ENCODE measurements at places on chromosomes 7 and 10.

DNA sequence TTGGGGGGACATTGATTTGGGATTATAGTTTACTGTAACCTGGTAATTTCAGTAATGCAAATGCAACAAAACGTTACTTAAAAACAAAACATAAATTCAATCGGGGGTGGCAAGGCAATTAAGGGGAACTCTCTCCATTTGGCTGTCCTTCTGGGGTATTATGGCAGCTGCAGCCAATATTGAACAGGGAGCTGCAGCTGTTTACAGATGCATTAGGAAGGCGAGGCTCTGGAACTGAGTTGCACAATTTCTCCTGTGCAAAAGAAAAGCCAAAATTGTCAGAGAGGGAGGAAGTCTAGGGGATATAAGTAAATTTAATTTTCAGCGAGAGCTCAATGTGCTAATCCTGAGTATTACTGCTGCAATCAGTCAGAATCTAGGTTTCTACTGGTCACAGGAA, 36.1 kb downstream of the NEUROD6 start:
- no peak for DNase-seq

GRCh38 chr7:27166531-27167505, 1.5 kb upstream of the HOXA9 start:
- no peak for DNase-seq

DNA sequence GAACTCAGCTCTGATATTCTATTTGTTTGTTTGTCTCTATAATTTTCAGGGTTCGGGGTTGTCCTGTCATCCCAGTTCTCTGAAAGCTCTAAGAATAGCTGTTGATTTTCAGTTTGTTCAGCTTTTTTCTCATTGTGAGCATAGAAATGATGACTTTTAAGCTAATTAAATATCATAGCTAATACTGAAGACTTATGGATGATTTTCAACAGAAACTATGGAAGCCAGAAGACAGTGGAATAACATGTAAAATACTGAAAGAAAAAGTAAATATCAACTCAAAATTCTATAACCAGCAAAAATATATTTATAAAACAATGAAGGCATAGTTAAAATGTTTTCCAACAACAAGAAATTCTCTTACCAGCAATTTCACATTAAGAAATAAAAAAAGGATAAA, 96.4 kb upstream of the ETV1 start:
- no peak for DNase-seq

DNA sequence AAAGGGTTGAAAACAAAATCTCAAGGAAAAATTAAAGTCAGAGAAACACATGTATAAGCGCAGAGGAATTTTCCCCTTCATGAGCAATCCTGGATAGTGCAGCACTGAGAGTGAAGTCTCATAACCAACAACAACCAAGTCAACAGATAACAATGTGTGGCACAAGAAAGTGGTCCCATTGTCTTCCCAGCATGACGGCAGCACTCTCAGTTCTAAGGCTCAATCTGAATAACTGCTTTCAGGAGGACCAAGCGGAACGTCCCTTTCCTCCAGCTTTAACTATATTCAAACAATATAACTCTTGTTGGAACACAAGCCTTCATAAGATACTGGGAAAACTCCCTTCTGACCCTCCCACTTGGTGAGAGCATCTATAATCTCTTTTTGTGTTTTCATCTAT, 137.9 kb downstream of the RAPGEF5 start:
- no peak for DNase-seq

GRCh38 chr10:48274636-48275035, at the start of gene FRMPD2:
FRMPD2 (minus strand) TSS chr10:48274696; CDS start chr10:48274567, 129 bp downstream.
- DNase-seq, result no peak

- no peak for DNase-seq
Measured at GRCh38 chr10:17062009-17062408, 67.6 kb downstream of the CUBN start.

GRCh38 chr10:90849956-90850749, 7.7 kb downstream of the HTR7 start:
- DNase-seq, result no peak

GRCh38 chr7:135914346-135914745, 62.8 kb downstream of the MTPN start:
- no peak for DNase-seq

- peak; percentile 2 for DNase-seq
Measured at GRCh38 chr10:68231106-68231816, 652 bp downstream of the ATOH7 start.

GRCh38 chr7:94056796-94057207, 52.6 kb upstream of the BET1 start:
- no peak for DNase-seq

GRCh38 chr10:60963441-60964256, 19.7 kb upstream of the RHOBTB1 start:
- DNase-seq, result no peak

DNA sequence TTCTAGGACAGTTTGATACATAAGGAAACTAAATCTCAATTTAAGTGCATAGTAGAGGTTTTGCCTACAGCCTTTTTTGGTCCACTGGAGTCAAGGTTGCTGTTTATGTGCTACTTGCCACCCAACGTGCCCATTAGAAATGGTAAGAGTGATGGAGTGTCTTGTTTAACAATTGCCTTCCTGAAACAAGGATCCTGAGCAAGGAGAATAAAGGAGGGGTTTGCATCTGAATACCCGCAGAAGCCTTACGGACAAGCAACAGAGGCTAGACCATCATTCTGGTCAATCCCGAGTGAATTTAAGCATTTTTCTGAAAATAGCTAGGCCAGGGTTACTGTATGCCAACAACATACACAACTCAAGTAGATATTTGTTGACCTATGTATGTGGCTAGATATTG, 63.6 kb downstream of the MARCHF5 start:
- DNase-seq, result no peak

DNA sequence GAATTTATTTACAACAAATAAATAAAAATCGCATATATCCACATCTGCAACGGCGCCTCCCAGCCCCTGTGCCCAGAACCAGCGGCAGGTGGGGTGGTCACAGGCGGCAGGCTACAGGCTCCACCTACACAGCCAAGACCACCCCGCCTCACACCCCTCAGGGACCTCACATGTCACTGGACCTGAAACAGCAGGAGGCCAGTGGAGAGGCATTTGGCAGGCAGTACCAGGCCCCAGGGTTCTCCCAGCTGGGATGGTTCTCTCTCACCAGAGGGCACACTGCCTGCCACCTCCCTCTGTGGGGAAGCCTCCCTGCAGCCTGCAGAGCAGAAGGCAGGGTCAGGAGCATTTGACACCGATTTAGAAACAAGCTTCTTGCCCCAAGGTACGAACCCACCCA, 81.5 kb downstream of the MAD1L1 start:
- no peak for DNase-seq

GRCh38 chr10:75229971-75230370, 5.8 kb downstream of the COMTD1 start:
- no peak for DNase-seq

DNA sequence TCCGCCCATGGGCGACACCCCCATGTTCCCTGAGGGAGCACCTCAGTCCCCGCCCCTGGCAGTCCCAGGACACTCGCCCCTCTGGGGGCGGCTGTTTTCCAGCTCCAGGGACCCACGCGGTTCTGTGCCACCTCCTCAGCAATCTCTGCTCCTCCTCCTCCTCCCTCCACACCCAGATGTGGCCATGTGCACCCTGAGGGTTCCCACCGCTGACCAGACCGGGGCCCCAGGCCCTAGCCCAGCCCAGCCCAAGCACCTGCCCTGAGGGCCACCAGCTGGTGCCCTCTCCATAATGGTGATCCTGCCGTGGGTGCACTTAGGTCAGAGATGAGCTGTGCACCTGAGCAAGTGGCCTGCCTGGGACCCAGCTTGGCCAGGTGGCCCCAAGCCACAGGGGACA, 25.1 kb downstream of the AP5Z1 start:
- DNase-seq, result no peak

GRCh38 chr7:1124816-1125602, 35.0 kb downstream of the ZFAND2A start:
- DNase-seq, result no peak

DNA sequence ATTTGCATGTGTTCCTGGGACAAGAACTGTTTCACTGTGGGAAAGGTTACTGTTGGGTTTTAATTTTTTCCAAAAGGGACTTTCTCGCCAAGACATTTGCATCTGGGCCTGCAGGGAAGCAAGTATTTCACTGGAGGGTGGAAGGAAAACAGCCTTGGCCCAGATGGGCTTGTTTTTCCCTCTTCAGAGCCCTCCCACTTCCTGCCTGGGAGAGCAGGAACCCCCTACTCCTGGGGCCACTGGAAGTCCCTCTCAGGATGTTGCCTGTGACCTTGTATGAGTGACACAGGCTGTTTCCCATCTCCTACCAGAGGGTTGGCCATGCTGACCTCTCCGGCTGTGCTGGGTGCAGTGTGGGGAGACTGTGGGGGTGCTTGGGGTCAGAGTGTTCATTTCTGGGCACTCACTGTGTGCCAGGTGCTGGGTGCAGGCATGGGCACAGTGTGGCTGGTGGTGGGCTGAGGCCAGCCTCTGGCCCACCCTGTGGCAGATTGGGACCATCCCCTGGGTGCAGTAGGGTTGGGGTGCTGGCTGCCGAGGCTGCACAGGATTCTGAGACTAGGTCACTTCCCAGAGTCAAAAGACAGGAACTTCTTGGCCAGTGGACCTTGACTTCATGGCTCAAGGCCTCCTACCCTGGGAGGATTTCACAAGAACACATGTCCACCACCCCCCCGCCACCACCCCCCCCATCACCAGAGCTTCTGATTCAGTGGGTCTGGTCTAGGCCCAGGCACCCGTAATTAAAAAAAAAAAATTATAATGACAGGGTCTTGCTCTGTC, 10.2 kb downstream of the TSPAN15 start:
- DNase-seq, result no peak

- no peak for DNase-seq
Measured at GRCh38 chr10:80770239-80770638, 232.5 kb downstream of the SH2D4B start.

GRCh38 chr10:60760711-60761210, 17.5 kb upstream of the CDK1 start:
- no peak for DNase-seq

DNA sequence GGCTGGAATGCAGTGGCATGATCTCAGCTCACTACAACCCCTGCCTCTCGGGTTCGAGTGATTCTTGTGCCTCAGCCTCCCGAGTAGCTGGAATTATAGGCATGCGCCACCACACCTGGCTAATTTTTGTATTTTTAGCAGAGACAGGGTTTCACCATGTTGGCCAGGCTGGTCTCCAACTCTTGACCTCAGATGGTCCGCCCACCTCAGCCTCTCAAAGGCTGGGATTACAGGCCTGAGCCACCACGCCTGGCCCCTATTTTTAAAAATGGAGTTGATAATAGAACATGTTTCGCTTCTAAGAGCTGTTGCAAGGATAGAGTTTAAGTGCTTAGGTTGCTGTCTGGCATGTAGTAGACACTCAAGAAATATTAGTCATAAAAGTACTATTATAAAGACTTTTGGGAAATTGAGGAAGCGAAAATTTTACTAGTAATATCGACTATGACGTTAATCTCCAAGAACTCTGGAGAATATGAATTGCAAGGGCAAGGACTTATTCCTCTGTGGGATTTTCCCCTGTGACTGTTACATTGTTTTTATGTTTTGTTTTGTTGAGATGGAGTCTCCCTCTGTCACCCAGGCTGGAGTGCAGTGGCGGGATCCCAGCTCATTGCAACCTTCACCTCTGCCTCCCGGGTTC, 7.9 kb downstream of the GTF2I start:
- DNase-seq, result no peak

DNA sequence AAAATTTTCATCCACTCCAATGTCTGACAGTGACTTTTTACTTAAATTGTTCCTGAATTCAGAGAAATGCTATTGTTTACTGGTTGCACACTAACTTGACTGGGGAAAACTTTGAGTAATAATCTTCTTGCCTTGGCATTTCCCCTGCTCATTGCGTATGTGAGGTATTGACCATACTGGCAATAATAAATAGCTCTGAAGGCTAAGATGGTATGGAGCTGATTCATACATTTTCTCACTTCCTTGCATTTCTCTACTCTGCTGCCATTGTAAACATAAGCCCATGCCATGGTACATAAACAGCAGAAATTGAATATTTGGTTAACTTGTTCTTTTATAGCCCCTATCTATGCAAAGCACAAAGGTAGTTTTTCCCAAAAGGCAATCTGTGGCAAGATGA, 290.0 kb downstream of the RNLS start:
- DNase-seq, result no peak

DNA sequence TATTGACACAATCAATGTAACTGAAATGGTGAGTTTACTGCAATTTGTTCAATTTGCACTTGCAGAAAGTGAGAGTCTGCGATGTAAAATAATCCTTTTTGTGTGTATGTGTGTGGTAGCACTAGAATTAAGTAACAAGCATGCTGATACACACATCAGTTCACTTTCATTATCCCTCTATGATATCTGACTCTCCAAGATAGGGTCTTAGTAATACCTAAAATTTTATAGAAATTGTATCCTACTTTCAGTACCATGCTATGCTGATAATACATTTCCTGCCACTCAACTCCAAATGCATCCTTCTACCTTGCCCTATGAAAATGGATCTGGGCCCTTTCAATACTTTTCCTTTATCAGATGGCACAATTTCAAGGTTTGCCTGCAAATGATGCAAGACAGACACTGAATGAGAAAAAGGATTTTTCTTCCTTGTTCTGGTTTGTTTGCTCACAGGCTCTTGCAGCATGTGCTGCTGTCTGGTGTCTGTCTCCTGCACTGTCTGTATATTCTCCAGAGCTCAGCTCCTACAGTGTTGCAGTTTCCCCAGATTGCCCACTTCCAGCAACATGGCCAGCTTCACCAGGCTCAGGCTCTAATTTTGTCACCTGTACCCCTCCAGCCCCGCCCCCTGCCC, 297.9 kb upstream of the HGF start:
- DNase-seq, result no peak

DNA sequence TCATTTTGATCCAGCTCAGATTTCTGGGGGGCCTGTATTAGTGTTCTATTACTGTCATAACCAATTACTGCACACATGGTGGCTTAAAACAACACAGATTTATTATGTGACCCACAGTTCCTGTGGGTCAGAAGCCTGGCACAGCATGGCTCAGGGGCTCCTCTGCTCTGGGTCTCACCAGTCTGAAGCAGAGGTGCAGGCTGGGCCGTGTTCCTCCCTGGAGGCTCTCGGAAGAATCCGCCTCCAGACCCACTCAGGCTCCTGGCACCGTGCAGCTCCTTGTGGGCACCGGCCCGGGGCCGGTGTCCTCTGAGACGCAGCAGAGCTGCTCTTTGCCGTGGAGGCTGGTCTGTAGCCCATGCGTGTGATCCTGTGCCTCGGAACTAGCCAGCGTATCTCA, 61.5 kb downstream of the RAMP3 start:
- DNase-seq, result no peak

- no peak for DNase-seq
Measured at GRCh38 chr7:158374146-158374545, 213.5 kb downstream of the PTPRN2 start.

- no peak for DNase-seq
Measured at GRCh38 chr7:904847-905246, 28.5 kb downstream of the GET4 start.

- no peak for DNase-seq
Measured at GRCh38 chr10:27504808-27505460, 830 bp downstream of the RAB18 start.
